ENCODE measurements at places on chromosomes 2 and 18.
A peak's percentile ranks its signal among the peaks of the same experiment; 100 is the strongest.

GRCh38 chr2:85734015-85734414, 19.8 kb upstream of the ATOH8 start:
- no peak for DNase-seq

DNA sequence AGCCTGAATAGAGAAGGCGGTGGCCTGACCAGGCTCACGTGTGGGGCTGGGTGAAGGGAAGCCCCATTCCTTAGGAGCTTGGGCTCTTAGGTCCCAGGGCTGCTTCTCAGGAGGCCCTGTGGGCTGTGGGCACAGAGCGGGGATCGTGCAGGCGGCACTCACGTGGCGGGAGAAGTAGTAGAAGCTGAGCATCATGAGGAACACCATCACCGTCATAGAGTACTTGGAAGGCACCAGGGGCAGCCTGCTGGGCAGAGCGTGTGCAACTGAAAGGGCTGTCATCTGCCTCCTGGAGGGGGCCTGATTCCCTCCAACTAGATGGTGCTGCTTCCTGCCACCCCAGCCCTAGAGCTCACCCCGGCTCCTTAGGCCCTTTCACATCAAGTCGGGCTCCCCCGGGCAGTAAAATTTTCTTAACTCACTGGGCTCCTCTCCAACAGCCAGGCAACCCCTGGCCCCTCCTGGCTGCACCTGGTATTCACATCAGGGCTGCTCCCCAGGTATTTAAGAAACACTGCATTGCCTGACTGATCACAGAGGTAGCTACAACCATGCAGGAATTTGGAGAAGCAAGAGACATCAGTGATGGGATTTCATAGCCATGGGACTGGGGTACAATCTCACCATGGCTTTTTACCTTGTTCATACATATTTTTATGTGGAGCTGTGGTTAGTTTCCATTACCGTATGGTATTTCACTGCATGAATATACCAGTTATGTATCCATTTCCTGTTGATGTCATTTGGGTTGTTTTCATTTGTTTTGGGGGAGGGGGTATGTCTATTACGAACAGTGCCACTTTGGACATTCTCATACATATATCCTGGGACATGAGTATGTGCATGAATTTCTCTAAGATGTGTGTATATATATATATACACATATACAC, 32.9 kb downstream of the CENPO start:
- DNase-seq = peak; percentile 23

- peak; percentile 65 for DNase-seq
Observed at GRCh38 chr18:36331521-36331971, 34.0 kb downstream of the FHOD3 start.

DNA sequence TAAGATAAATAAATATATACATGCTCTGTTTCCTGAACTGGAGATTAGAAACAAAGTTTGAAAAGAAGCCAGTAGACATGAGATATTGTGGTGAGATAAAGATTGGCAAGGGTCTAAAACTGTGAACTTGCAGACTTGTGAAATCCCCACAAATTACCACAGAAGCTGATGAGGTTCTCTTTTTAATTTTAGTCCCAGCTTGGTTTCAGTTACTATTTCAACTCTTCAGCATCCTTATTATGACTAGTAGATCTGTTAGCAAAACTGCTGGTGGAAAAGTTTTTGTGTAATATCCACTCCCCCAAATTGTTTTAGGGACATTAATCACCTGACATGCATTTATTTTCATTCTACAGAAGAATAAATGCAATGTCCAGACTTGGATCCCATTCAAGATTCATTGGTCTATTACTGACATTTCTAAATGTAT, 20.8 kb downstream of the RASGRP3 start:
- no peak for DNase-seq

DNA sequence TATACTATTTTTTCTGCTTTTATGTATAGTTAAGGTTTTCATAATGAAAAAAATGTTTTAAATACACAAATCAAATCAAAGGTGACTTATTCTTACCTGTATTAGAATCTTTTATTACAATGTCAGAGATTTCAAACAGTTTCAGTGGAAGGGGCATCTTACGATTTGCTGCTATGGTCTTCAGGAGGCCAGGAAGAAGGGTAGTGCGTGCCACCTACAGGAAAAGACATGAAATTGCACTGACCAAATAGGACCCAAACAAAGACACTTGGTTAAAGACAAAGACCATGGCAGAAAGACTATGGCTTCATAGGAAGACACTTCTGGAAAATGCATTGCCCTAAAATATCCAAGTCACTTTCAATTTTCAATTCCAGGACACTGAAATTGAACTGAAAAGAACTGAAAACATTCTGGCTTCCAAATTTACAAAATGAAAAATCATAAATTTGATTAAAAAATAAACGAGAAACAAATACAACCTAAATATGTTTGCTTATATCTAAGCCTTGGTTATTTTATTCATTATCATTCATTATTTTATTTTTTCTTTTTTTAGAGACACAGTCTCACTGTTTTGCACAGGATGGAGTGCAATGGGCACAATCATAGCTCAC, 42.1 kb downstream of the FARSB start:
- DNase-seq = peak; percentile 65

DNA sequence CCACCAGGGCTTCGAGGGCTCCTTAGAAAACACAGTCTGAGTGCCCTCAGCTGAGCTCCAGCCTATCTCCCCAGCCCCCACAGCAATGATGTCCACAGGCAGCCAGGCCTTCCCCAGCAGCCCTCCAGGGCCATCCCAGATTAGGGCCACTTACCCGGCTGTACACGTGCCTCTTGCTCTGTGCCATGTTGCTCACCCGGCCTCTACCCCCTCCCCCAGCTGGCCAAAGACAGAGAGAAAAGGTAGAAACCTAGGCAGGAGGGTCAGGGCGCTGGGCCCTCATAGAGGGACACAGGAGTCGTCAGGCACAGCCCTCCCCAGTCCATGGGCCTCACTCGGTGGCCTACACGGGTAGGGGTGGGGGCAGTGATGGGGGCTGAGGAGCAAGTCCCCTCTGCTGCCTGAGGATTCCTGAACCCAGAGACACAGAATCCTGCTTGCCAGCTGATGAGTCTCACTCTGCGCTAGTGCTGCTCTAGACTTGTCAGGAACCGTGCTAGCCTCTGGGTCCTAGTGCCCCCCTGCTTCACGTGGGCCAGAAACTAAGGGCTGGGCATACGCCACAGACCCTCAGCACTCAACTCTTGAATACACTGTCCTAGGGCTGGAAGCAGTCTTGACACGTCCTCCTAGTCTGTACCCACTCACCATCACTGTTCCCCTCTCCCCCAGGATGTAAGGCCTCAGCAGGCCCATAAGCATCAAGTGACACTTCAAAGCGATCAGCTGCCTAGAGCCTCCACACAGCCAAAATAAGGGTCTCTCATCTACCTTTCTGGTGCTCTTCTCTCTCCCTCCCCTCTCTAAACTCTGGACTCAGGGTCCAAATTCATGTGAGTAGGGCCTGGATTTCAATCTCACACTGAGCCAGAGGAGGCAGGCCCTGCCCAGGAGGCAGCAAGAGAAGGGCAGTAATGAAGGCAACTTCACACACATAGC, at the start of gene DCTN1:
DCTN1 (minus strand) TSS at position 461 of the 939 bp plus-strand sequence; CDS start at position 187, 274 bp downstream.
- DNase-seq = peak; percentile 59

DNA sequence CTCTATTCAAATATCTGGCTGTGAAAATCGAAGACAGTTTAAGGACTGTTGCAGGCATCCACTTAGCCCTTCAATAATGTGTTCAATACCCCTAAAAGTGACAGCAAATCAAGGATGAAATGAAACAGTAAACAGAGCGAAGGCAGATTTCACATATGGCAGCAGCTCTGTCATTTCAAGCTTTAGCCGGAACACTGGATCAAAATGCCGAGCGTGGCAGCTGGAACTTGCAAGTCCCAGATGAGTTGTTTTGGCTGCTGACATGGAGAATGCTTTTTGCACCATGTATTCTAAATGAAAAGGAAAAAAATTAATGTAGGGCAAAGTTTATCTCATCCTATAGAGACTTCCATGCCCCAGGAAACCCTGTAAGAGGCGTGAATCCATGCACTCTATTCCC, 18.0 kb downstream of the LRRC30 start:
- DNase-seq = no peak

- peak; percentile 60 for DNase-seq
Observed at GRCh38 chr2:234368861-234369261, 128.0 kb downstream of the ARL4C start.

GRCh38 chr2:234840336-234840735, 111.5 kb upstream of the SH3BP4 start:
- DNase-seq = peak; percentile 98

GRCh38 chr18:41499345-41499744, 455.7 kb upstream of the PIK3C3 start:
- no peak for DNase-seq

- DNase-seq = no peak
Observed at GRCh38 chr2:144607099-144607498, 87.2 kb upstream of the ZEB2 start.

GRCh38 chr18:59628995-59629394, 68.2 kb downstream of the CCBE1 start:
- DNase-seq = no peak

DNA sequence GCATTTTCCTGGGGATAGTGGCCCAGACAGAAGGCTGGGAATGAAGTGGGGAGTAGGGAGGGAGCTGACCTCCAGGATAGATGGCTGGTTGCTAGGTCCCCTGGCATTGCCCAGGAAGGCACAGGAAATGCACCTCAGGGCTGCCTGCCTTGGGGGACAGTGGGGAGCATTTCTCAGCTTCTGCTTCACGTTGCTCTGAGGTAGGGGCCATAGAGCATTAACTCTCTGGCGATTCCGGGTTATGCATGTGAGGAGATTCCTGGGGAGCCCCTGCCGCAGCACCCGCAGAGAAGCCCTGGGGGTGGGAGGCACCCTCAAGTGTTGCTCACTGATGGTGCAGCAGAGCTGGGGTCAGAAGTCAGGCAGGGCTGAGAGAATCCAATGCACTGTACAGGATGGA, 256.5 kb downstream of the CYP26B1 start:
- DNase-seq = no peak

DNA sequence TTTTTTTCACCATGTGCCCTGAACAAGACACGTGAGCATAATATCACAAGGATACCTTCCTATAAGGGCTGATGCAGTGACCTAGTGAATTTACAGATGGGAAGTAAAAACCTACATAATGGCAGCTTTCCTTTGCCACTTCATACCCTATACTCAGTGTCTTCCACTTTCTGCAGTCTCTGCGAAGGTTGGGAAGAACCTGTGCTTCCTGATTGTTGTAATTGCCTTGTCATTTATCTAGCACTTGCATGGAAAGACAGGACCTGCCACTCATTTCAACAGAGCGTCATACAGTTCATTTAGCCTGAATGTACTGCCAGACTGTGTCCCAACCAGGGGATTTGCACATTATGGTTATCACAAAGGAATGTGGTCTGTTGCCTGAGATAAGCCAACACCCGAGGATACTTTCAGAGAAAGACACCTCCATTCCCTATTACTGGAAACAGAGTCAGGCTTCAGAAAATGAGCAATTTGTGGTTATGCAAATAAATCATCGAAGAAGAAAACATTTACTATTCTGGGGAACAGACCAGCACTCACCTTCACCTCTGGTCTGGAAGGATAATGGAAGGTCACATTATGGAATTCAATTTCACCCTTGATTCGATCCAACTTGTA, 55.0 kb downstream of the ABCB11 start:
- DNase-seq = no peak

DNA sequence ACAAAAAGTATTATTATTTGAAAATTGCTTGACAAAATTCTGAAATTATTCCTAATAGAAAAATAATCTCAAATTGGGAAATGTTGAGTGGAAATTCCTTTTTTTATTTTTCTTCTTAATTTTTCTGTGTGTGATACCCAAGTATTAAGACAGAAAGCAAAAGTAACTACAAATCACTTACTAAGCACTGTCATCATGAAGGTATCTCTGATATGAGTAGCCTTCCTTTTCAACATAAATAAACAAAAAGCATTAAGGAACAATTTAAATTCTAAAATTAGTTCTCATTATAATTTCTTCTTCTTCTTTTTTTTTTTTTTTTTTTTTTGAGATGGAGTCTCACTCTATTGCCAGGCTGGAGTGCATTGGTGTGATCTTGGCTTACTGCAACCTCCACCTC, 174.2 kb upstream of the RBMS1 start:
- DNase-seq = no peak

DNA sequence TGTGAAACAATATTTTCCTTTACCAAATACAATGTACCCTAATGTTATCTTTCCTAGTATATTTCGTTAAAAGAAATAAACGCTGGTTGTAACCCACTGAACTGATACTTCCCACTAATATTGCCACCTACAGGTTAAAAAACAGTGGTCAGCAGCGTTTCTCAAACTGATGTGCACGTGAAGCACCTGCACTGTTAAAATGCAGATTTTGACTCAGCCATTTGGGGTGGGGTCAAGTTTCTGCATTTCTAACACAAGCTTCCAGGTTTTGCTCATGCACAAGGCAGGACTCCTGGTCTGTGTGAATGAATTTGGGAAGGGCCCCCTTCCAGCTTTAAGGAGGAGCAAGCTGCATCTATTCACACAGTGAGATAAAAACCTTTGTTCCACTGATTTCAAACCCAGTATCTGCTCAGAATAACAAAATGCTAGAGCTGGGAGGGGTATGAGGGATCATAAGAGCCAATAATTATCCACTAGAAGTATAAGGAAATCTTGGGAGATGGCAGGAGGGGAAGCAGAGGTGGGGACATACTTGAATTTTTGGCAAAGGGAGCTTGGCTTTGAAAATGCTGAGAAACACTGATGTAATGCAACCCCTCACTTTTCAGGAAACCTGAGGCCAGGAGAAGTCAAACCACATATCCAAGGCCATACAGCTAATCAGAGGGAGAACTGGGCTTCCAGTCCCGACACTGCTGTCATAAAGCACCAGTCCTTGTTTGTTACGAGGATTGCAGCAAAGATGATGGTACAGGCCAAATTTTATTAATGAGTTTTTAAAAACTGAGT, 116.2 kb downstream of the RBMS1 start:
- DNase-seq = no peak

- DNase-seq = no peak
Observed at GRCh38 chr2:127055786-127056076, 51.2 kb downstream of the BIN1 start.

DNA sequence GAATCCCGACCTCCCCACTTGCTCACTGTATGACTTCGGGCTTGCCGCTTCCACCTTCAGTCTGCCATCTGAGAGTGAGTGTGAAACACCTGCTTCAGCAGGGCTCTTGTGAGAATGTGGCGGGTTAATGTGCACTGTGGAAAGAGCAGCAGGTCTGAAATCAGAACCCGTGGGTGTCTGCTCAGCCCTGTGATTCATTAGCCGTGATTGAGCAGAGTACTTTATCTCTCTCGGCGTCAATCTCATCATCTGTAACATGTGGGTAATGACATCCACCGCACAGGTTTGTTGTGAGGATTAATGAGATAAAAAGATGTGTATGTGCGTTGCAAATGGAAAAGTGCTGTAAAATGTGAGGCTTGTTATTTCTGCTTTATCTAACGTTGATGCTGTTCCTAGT, 128.6 kb downstream of the LRATD1 start:
- DNase-seq = peak; percentile 36

GRCh38 chr18:49901862-49902340, 88.6 kb upstream of the ACAA2 start:
- DNase-seq = peak; percentile 36

GRCh38 chr2:106197878-106198277, 3.8 kb upstream of the UXS1 start:
- peak; percentile 97 for DNase-seq

GRCh38 chr2:241814643-241815476, 5.9 kb downstream of the NEU4 start:
- no peak for DNase-seq

- peak; percentile 71 for DNase-seq
Observed at GRCh38 chr18:26656944-26657536, 108.7 kb upstream of the KCTD1 start.
